ENCODE measurements at places on chromosomes 3 and 15. TPM values are rescaled to one million over a fixed set of nuclear protein-coding genes. Genes with fewer than 3 reads are reported as not detected.
A peak's percentile ranks its signal among the peaks of the same experiment; 100 is the strongest.

The TEX55 gene
- total RNA-seq = not detected

The LINGO1 gene
- not detected for total RNA-seq

DNA sequence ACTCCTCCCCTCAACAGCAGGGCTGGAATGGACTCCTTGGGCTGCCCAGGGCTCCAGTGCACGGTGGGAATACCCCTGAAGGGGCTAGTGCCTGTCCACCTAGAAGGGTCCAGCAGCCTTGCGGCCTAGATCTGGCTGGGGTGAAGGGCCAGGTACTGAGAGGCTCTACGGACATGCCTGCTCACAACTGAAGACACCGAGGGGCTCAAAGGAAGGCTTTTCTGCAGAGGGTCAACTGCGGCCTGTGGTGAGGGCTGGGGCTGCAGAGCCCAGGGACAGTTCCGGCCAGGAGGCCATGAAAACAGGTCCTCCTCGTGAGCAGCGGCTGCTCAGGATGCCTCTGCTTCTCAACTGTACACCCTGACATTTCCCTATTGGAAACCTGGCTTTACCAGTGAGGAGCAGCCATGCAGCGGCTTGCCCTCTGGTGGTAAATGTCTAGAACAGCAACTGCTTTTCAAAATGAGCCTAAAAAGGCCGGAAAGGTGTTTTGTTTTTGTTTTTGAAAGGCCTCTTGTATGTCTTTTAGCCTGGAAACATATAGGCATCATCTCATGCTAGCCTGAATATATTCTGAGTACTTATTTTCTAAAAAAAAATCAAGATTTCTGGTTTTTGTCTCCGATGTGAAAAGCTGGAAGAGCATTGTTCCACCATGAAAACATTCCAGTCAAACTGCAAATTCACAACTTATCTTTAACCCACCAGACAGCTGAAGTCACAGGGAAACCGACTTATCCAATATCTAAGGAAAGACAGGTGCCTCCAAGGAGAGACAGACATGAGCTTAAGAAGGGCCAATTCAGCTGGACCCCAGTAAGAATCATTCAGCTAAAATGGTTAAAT lies 163.4 kb downstream of the KLF13 start:
- no peak for DNase-seq

- no peak for DNase-seq
Observed at GRCh38 chr3:46649436-46649835, 37.1 kb downstream of the FAM240A start.

DNA sequence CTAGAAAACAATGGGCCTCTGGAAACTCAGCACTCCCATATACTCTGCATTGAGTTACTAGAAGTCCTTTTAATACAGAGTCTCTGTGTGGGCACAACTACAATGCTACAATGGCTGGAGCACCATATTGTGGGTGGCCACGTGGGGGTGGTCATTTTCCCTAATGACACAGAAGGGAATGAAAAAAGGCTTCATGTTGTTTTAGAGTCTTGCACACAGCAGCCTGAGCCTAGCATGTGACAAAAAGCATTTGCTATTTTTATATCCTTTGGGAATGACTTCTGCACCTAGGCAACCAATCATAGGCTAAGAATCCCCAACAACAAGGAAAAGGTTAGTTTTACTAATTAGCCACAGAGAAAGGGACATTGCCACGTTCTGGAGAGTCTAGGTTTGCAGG lies 120.6 kb downstream of the PPM1L start:
- DNase-seq = no peak

DNA sequence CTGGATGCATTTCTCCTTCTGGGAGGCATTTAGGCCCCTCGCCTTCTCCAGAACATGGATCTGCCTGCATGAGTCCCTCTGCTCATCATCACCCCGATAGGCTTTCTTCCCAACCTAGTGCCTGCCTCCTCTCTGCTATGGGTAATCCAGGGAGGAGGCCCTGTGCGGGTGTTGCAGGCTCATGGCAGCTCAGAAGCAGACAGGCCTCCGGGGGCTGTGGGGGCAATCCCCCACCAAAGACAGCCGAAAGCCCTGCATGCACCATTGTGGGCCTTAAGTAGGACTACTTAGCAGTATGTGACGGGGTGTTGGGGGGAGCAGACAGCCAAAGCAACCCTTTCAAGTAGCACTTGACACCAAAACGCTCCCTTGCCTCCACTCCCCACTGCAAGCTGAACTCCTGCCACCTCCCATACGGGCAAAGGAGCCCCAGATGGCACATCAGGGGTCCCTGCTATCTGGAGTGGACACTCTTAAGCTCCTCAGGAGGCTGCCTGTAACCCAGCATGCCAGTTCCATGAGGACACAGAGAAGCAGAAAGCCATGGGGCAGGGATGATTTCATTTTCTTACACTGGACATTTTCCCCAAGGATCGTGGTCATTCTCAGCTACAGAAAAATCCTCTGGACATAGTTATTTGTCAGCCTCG lies 98.8 kb upstream of the HACD2 start:
- no peak for DNase-seq

DNA sequence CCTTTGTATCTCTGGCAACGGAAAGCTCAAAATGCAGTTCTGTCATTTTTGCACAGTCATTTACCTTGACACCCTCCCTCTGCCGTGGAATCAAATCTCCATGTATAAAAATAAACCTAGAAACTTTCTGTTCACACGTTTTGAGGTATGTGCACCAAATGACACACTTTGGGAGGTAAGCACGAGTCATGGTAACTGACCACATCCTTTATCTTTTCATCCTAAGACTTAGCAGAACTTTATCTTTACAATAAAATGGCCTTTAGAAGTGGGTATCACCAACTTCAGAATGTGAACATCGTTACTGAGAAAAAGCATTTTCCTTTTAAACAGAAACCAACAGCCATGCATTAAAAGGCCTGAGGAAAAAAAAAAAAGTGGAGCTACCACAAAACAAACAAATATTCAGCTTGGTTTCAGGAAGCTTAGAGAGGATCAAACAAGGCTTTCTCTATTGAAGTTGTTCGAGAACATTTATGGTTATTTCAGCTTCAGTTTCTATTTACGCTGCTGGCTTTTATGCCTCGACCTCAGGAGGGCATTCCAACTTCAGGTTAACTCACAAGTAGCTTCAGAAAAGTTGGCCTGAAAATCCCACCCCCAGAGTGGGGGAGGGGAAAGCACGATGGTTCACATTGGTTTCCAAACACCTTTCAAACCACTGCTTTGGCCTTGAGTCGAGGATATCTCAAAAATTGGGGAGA lies 171.1 kb upstream of the ICE2 start:
- DNase-seq = no peak

- no peak for DNase-seq
Observed at GRCh38 chr15:39472621-39473297, 108.1 kb upstream of the THBS1 start.

- peak; percentile 84 for DNase-seq
Observed at GRCh38 chr15:57235873-57236272, 140.4 kb upstream of the CGNL1 start.

The CCDC33 gene
- total RNA-seq = not detected

- peak; percentile 80 for DNase-seq
Observed at GRCh38 chr3:37183375-37183831, 9.0 kb upstream of the LRRFIP2 start.

- DNase-seq = no peak
Observed at GRCh38 chr3:153623834-153624233, 461.8 kb downstream of the RAP2B start.

GRCh38 chr3:78096488-78097255 lies 1056.8 kb downstream of the ROBO2 start:
- no peak for DNase-seq
